Ascending aorta (tissue), 2 donors: ENCODE measurements at places on chromosomes 7 and 10.

DNA sequence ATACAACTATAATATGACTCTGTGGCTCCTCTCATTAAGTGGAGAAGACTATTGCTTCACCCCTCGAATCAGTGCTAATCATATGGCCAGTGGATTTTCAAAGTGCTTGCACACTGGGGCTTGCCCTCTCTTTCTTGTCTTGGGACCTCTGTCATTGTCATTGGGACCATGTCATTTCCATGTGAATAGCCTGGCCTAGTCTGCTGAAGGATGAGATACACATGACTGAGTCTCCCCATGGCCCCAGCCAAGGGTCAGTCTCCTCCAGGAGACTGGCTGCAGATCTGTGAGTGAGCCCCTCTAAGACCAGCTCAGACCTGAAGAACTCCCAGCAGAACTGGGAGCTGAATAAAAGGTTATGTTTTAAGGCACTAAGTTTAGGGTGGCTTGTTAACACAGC is 39.5 kb downstream of the PKD1L1 start:
- H3K4me3 ChIP-seq, result no peak overlapping the region
- no peaks in the 10 kb centered on the region for H3K27me3 ChIP-seq
- no peak for DNase-seq
- H3K4me1 ChIP-seq, result no peaks in the 10 kb centered on the region
- H3K36me3 ChIP-seq, result no peaks in the 10 kb centered on the region

DNA sequence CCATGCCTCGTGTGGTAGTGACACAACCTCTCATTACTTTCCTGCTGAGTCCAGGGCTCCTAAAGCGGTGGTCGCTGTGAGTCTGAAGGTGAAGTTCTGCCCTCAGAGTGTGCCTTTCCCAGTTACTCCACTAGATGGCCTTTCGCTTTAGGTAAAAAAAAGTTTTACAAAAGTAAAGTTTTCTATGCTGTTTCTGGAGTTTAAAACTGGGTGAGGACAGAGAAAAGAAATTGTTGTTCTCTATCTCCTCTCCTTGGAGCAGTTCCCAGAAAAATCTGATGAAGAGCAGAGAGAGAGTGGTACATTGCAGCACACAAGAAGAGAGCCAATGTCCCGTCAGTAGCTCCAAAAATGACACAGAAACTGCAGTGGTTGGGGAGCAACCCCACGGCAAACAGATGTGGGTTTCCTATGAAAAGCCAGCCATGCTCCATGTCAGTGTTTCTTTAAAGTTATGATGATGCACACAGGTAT is 257.1 kb downstream of the GLI3 start:
- no peaks in the 10 kb centered on the region for H3K36me3 ChIP-seq
- H3K27ac ChIP-seq, result no peak overlapping the region
- no peak overlapping the region for H3K4me3 ChIP-seq
- no peak for DNase-seq
- no peaks in the 10 kb centered on the region for H3K27me3 ChIP-seq

GRCh38 chr10:105702211-105702610 is 1061.1 kb downstream of the SORCS3 start:
- H3K27ac ChIP-seq, result no peak overlapping the region
- H3K27me3 ChIP-seq, result no peaks in the 10 kb centered on the region
- H3K36me3 ChIP-seq, result no peaks in the 10 kb centered on the region

- no peak for DNase-seq
- H3K36me3 ChIP-seq, result no peaks in the 10 kb centered on the region
- no peak overlapping the region for H3K4me3 ChIP-seq
- no peaks in the 10 kb centered on the region for H3K27me3 ChIP-seq
- peak overlapping the region; percentile 9 for H3K27ac ChIP-seq
Observed at GRCh38 chr10:71990706-71991269, 26.6 kb downstream of the CHST3 start.

- H3K27me3 ChIP-seq, result no peaks in the 10 kb centered on the region
- H3K36me3 ChIP-seq, result no peaks in the 10 kb centered on the region
- no peak for DNase-seq
- peaks cover 13% of the 10 kb centered on the region for H3K4me1 ChIP-seq
Observed at GRCh38 chr10:76034353-76035205, 603.2 kb downstream of the LRMDA start.

DNA sequence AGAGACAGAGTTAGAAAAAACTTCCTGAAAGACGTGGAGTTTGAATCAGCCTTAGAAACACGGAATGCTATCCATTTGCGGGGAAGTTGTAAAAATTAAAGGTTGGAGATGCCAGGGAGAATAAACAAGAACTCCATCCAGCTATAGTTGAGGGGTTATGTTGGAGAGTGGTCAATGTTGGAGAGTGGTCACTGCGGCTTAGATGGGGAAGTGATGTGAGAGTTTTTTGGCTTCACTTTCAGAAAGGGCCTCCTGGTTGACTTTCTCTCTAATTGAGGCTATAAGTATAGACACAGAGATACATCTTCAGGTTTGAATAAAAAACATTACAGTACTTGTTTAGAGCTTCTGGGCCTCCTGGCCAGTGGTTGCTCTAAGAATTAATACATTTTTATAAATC is 675 bp downstream of the CC2D2B start:
- DNase-seq, result no peak
- H3K27ac ChIP-seq, result peak overlapping the region; percentile 82
- H3K27me3 ChIP-seq, result no peaks in the 10 kb centered on the region
- no peaks in the 10 kb centered on the region for H3K4me1 ChIP-seq

- H3K27me3 ChIP-seq, result no peaks in the 10 kb centered on the region
- H3K36me3 ChIP-seq, result no peaks in the 10 kb centered on the region
- H3K27ac ChIP-seq, result peak overlapping the region; percentile 46
- DNase-seq, result no peak
- no peak overlapping the region for H3K4me3 ChIP-seq
- peaks cover 8% of the 10 kb centered on the region for H3K4me1 ChIP-seq
Observed at GRCh38 chr10:17101257-17101909, 28.2 kb downstream of the CUBN start.

DNA sequence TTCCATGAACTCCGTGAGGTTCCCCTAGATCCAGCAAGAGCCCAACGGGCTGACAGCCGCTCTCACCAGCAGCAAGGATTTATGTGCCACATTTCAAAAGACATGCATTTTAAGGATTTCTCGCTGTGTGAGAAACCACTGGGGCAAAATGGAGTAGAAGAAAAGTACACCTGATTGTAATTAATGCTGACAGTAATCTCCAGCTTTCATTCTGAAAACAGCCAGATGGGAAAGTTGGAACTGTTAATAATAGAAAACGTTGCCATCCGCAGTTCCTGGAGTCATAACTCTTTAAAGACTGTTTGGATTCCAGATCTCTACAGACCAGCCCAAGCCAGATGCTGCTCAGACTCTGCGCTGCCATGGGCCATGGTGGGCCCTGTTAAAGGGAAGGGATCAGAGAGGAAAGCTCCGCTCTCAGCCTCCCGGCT is 216.9 kb upstream of the GLI3 start:
- DNase-seq, result no peak
- no peak overlapping the region for H3K27ac ChIP-seq
- no peaks in the 10 kb centered on the region for H3K36me3 ChIP-seq
- no peak overlapping the region for H3K4me3 ChIP-seq

GRCh38 chr10:48611133-48611532 is 6.3 kb upstream of the ARHGAP22 start:
- no peak overlapping the region for H3K4me3 ChIP-seq
- no peak overlapping the region for H3K27ac ChIP-seq
- H3K36me3 ChIP-seq, result no peaks in the 10 kb centered on the region
- H3K27me3 ChIP-seq, result no peaks in the 10 kb centered on the region

GRCh38 chr10:5583525-5584175 is 58.9 kb downstream of the CALML3 start:
- no peak overlapping the region for H3K4me3 ChIP-seq
- DNase-seq, result no peak
- H3K27me3 ChIP-seq, result no peaks in the 10 kb centered on the region
- no peaks in the 10 kb centered on the region for H3K4me1 ChIP-seq
- H3K27ac ChIP-seq, result no peak overlapping the region
- no peaks in the 10 kb centered on the region for H3K36me3 ChIP-seq

GRCh38 chr10:18879284-18879683 is 169.3 kb upstream of the MALRD1 start:
- no peaks in the 10 kb centered on the region for H3K36me3 ChIP-seq
- H3K4me1 ChIP-seq, result no peaks in the 10 kb centered on the region
- no peaks in the 10 kb centered on the region for H3K27me3 ChIP-seq
- no peak overlapping the region for H3K4me3 ChIP-seq

DNA sequence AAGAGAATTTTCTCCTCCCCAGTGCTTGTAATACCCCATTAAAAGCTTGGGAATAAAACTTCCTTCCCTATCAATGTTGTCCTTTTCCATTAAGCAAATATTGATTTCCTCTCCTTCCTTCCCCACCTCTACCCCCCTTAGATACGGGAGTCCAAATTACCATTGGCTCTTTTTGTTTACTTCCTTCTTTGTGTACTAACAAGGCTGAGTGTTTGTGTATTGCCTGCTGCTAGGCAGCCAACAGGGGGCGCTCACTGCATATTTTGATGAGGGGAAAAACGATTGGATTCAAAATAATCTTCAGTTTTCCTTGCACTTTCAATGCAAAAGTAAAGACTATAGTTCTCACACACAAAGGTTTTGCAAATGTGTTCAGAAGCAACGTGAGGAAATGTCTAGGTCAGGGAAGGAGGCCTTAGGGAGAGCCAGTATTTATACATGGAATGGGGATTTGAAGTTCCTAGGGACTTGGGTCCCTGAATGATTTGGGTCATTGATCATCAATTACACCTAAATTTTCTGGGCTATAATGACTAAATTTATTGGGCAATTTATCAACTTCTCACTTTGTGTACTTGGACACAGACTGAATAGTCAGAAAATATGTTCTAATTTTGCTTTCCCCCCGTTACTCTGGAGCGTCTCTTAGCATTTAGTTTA is 23.6 kb upstream of the VPS41 start:
- no peak overlapping the region for H3K27ac ChIP-seq
- H3K4me3 ChIP-seq, result no peak overlapping the region
- no peaks in the 10 kb centered on the region for H3K27me3 ChIP-seq
- H3K36me3 ChIP-seq, result no peaks in the 10 kb centered on the region

DNA sequence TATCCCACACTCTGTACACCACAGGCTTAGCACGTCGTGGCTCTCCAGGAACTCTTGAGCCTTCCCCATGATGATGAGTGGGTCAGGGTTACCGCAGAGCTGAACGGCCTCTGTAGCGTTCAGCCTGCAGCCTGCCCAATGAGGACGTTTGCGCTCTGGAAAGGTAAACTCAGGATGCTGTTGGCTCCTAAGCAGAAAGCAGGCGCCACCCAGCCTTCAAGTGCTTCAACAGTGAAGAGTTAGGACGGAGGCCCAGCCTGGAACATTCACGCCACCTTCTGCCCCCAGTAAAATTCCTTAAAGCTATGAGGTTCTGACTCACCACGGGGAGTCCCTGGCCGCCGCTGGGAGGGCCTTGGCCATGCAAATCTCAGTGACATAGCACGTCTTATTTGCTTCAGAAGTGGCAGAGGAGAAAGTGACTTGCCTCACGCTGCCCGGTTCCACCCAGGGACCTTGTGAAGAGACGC is 161.5 kb upstream of the SH2B2 start:
- H3K4me3 ChIP-seq, result no peak overlapping the region
- peak overlapping the region; percentile 74 for H3K27ac ChIP-seq
- H3K4me1 ChIP-seq, result no peaks in the 10 kb centered on the region
- no peaks in the 10 kb centered on the region for H3K27me3 ChIP-seq
- peak; percentile 68 for DNase-seq

DNA sequence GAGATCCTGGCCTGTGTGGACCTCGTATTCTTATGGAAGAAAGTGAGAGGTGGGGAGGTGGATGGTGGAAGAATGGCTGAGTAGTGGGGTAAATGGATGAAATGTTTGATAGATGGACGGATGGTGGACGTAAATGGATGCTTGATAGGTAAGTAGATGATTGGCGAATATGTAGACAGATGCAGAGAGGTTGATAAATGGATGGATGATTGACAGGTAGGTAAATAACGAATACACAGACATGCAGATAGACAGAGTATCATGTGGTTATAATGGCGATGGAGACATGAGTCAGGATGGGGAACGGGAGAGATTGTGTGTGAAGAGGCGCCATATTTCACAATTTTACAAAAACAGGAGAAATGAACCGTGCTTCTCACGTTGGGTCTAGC is 219.5 kb downstream of the DIP2C start:
- H3K36me3 ChIP-seq, result peaks cover 40% of the 10 kb centered on the region
- DNase-seq, result no peak
- H3K27me3 ChIP-seq, result no peaks in the 10 kb centered on the region
- H3K27ac ChIP-seq, result no peak overlapping the region
- no peak overlapping the region for H3K4me3 ChIP-seq
